ENCODE measurements at places on chromosomes 5 and 9.
A peak's percentile ranks its signal among the peaks of the same experiment; 100 is the strongest.

DNA sequence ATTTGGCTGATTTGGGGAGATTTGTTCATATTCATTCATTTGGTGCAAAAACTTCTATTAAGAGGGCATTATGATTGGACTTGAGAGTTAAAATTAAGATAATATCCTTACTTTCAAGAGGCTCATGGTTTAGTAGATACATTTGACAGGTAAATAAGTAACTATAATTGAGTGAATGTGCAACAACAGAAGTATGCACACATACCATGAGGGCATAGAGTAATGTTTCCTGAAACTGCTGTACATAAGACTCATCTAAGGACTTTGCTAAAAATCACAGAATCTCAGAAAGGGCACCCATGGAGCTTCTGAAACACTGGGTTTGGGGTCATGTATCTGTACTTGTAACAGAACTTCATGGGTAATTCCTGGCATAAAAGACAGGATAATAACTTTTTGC, 70.1 kb upstream of the PPP2R2B start:
- no peak for DNase-seq

DNA sequence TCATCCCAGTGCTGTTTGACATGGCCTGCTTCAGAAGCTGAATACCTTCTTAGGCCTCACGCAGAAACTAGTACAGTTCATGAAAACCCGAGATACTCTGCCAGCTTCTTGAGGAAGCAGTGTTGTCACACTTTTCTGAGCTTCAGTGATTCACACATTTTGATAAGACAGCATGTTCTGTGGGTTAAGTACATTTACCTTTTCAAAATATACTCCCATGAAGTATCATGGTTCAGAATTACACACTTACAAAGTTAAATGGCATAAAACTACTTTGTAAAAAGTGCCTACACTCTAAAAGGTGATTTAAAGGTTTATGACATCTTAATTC, 56.9 kb downstream of the VCAN start:
- DNase-seq = no peak

DNA sequence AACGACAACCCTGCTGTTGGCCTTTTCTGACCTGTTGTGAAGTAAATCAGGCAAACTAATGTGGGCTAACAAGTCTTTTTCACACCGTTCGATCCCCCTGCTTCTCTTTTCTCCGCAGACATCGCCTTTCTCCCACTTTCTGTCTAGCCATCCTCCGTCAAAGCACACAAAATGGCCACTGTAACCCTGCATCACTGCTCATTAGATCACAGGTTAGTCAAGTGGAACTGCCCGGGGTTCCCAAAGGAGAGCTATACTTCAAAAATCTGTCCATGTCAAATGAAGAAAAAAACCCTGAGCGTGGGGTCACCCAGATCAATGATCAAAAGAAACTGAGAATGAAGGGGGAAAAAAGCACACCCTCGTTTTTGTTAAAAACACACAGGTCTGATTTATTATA, 212.1 kb downstream of the ARL15 start:
- DNase-seq = no peak

- DNase-seq = no peak
Measured at GRCh38 chr5:141641634-141642267, 5.0 kb downstream of the RELL2 start.

GRCh38 chr5:10577371-10578292, 13.8 kb downstream of the ANKRD33B start:
- DNase-seq = no peak

GRCh38 chr9:81380504-81381359, 308.6 kb downstream of the TLE1 start:
- DNase-seq = no peak

DNA sequence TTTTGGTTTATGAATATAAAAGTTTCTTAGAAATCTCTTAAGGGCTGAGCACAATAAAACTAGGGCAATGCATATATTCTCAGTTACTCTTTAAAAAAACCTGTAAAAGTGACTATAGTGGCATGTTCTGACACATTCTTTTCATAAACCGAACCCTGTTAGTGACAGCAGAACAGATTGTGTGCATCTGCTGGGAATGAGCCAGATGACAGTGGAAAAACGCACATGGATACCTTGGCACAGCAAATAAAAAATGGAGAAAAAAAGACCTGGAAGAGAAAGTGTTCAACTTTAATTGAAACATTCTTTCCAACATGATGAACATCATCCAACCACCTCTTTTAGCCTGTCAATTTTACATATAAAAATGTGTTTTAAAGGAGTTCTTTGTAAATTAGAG, 12.7 kb downstream of the MEF2C start:
- DNase-seq = no peak

GRCh38 chr9:4805191-4805918, 12.6 kb downstream of the RCL1 start:
- DNase-seq = no peak

GRCh38 chr5:157177953-157178352, 2.7 kb upstream of the ITK start:
- DNase-seq = no peak

GRCh38 chr9:127555840-127556820, 55.9 kb upstream of the STXBP1 start:
- peak; percentile 78 for DNase-seq

DNA sequence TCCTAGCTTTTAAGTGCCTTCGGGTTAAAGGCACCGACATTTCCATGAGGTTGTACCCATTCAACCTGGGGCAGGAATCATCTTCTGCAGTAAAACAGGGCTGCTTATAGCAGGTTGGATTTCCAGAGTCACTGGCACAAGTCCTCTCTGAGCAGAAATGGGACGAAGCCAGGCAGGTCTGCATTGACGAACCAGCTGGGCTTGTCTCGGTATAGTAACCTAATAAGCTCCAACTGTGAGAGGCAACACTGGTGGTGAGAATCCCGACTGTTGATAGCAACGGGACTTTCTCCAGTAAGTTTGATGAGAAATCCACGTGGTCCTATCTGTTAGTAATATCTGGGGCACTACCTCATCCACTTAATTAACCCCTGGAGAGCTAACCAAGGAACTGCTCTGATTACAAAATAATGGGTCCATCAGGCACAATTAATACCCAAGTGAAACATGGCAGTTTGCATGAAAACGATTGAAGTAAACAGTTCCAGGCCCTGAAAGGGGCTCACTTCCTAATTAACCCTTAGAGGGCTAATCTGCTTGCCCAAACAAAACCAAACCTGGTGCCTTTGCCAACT, 491.0 kb upstream of the C9orf72 start:
- no peak for DNase-seq

GRCh38 chr5:15959370-15960164, 220.0 kb downstream of the MARCHF11 start:
- no peak for DNase-seq

DNA sequence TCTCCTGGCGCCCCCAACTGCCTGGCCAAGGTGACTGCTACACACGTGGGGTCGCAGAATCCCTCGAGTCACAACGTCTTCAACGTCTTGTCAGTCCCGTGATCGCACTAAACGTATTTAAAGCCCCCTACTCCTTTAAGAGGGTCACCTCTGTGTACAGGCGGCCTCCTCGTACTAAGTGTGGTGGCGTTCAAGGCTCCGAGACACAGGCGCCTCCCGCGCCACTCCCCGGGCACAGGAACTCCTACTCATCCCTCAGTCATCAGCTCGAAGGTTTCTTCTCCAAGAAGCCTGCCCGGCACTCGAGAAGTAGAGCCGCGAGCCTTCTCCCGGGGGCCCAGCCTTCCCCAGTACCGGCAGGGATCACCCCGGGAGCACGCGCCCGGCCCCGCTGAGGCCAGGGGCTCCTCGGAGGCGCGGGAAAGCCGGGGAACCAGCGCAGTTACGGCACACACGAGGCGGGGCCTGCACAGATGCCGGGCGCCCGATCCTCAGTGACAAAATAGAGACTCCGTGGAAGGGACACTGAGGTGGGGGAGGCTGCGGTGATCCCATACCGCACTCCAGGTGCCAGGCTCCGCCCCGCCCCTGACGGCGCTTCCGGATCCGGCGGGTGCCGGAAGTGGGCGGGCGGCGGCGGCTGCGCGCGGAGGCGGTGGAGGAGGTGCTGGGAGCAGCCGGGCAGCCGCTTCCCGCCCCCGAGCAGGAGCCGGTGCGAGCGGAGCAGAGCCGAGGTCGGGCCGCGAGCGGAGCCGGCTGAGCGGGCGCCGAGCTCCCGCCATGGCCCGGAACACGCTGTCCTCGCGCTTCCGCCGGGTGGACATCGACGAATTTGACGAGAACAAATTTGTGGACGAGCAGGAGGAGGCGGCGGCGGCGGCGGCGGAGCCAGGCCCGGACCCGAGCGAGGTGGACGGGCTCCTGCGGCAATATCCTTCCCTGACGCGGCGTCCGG, 6.9 kb downstream of the ARPC5L start:
- DNase-seq = peak; percentile 90

- peak; percentile 69 for DNase-seq
Measured at GRCh38 chr9:124202447-124202971, 55.2 kb upstream of the NEK6 start.
